ENCODE measurements at places on chromosomes 3 and 15.

- no peak for DNase-seq
Observed at GRCh38 chr15:86772369-86773059, 692.8 kb downstream of the AGBL1 start.

DNA sequence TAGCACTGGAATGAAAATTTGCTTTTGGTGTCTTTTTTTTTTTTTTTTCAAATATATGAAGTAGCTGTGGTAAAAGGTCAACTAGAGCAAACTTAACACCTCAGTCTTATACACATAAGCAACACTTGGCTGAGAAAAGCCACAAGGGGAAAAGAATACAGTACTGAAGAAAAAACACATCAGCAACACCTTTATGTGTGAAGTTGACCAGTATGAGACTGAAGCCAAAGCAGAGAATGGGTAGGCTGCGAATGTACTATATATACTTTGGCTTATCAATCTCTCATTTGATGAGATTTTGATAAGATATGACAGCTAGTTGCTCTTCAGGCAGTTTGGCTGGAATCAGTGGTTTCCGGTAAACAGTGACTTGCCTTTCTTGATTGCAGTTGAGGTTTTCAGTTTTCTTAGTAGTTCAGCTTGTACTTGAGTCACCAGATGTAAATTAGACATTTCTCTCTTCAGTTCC lies 22.0 kb upstream of the ZCWPW2 start:
- no peak for DNase-seq

DNA sequence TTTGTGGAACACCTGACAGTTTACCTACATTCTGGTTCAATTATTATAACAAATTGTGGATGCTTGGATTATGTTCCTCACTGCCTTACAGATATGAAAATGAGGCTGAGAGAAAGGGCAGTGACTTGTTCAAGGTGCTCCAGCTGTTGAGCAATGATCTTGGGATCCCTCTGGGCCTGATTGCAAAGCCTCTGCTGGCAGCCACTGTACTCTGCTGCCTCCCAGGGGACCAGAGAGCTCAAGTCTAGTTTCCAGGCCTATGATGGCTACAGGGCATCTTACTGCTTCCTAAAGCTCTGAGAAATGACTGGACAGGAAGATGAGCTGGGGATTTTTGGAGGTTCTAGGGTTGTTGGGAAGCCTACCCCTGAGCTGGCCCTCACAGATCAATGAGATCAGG lies 2.3 kb upstream of the SHC4 start:
- no peak for DNase-seq

DNA sequence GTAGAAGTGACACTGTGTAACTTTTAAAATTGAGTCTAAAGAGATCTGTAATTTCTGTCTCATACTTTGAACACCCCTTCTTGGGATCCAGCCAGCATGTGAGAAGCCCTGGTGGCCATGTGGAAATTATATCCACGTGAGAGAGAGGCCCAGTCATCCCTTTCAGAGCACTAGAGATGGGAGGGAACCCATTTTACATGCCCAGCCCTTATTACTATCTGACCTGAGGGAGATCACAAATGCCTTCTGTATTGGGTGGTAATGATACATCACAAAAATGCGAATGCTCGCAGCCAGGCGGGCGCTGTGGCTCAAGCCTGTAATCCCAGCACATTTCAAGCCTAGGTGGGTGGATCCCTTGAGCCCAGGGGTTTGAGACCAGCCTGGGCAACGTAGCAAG lies 27.3 kb upstream of the TRAK1 start:
- DNase-seq = peak; percentile 90

GRCh38 chr3:73622091-73622805 lies 2.5 kb downstream of the PDZRN3 start:
- no peak for DNase-seq

- DNase-seq = no peak
Observed at GRCh38 chr3:105626739-105627138, 242.1 kb downstream of the CBLB start.

GRCh38 chr15:32838820-32839219 lies 121.0 kb downstream of the GREM1 start:
- no peak for DNase-seq

DNA sequence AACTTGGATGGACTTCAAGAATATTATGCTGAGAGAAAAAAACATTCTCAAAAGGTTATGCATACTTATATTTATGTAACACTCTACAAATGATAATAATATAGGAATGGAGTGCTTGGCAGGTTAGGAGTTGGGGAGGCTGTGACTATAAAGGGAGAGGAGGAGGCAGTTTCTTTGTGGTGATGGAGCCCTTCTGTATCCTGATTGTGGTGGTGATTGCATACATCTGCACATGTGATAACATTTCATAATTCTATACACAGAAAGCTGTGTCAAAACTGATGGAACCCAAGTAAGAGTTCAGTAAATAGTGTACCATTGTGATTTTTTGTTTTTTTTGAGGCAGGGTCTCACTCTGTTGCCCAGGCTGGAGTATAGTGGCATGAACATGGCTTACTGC lies 31.7 kb upstream of the FAM3D start:
- DNase-seq = no peak

- no peak for DNase-seq
Observed at GRCh38 chr15:64979252-64979710, 10.4 kb downstream of the SPG21 start.

GRCh38 chr3:124685067-124685466 lies 45.2 kb upstream of the UMPS start:
- DNase-seq = no peak

DNA sequence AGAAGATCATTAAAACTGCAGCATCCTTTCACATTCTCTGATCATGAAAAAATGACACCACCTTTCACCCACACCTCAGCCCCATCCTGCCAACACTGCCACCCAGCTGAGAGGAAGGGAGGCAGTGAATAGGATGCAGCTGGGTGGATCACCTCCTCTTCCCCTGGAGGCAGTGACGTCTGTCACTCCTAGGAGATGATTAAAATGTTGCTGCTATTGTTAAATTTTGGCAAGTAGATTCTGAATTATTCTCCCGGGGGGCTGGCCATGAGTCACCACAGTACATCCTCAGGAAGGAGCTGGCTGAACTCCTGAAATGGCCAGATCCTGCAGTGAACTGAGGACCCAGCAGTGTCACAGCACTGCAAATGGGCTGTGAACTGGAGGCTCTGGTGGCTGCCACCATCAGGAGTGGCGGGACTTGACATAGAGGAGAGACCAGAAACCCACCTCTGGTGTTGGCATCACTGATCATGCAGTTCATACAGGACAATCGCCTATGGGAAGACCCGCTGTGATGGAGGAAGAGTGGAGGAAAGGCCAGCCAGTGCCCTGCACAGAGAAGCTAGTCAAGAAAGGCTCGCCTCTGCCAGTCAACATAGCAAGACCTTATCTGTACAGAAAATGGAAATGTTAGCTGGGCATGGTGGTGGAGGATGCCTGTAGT lies 199.1 kb downstream of the FAM43A start:
- DNase-seq = no peak

DNA sequence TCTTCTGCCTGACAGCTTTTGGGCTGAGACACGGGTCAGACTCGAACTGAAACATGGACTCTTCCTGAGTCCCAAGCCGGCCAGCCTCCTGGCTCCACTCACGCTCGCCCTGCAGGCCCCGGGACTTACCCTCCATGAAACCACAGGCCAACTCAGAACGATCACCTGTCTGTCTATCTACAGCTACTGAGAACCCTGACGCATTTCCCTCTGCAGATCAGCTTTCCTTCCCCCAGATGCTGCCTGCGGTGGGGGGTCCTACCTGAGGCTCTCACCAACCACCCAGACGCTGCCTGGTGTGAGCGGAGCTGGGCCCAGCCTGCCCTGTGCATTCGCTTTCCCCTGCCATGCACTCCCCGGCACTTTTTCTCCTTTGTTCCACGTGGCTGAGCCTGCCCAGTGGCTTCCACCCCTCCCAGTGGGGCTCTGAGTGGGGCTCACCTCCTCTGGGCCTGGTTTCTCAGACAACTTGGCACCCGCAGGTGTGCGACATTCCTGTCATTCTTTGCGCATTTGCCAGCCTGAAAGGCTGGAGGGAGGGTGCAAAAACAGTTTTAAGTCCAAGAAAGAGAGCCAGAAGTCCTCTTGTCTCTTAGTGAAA lies 60.2 kb downstream of the PLXNA1 start:
- no peak for DNase-seq

DNA sequence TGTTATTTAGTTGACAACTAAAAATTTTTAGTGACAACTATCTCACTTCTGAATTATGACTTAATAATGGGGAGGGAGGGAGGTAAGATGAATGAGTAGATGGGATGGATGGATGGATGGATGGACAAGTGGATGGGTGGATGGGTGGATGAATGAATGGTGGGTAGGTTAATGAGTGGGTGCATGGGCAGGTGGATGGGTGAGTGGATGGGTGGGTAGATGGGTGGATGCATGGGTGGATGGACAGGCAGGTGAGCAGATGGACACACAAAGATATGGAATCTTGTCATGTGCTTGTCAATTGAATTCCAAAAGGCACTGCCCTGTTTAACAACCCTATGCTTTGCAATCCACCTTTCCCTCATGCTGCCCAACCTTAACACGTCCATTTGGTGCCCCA lies 41.5 kb downstream of the KLHL25 start:
- no peak for DNase-seq

DNA sequence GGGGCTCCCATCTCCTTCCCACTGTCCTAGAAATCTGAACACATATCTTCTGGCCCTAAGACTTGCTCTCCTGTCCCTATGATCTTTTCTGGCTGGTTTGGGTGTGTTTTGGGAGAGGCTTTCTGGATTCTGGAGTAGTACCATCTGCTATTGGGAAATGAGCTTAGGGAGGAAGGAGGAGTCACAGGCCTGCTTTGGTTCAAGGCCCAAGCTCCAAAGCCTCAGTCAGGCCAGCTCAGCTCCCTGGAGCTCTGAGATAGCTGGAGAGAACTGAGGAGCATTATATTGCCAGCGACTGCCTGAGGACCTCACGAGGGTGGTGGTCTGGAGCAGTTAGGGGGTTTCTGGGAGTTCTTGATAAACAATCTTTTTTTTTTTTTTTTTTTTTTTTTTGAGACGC lies 18.7 kb downstream of the RASGRF1 start:
- no peak for DNase-seq

DNA sequence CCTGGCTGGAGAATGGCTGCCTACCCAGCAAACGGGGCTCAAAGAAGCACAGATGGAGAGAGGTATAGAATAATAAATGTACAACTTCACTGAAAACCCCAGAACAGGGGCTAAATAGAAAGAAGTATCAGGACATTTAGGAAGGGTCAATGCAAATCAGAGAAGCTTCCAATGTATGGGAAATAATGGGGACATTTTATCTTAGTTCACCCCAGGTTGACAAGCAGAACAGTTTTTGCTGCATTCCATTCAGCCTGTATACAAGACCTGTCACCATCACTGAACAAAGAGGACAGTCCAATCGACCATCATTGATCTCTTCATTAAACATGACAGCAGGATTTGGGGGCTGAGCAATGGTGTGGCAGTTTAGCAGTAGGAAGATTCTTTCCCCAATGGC lies 68.1 kb downstream of the MYH15 start:
- DNase-seq = no peak

DNA sequence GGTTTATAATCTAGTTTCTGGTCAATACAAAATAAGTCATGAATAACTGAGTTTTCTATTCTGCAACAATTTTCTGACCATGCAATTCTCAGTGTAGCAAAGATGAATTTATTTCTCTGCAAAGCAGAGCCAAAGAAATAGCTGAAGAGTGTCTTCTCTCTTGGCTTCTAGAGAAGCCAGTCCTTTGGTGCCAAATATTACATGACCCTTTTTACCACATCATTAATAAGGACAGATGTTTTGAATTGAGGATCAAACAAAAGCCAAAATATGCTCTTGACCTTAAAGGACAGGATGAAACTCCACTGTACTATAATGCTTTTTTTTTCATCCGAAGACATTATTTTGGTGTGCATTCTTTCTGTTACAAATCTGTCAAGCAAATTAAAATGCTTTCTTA lies 40.2 kb upstream of the OSTN start:
- DNase-seq = no peak

DNA sequence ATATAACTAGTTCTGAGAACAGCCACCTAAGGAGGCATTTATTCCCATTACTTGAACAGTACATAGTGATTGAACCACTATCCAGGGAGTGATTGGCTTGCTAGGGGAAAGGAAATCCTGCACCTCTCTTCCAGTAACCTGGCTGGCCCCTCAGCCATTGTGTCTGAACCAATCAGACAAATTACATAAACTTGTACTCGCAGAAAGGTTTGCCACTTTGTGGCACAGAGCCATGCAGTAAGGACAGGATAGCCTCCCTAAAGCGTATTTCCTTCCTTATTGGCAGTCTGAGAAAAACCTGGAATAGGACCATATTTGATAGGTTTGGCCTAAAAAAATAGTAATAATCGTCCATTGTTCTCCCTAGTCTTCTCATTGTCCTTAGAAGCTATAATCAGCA lies 19.0 kb downstream of the CMSS1 start:
- no peak for DNase-seq

DNA sequence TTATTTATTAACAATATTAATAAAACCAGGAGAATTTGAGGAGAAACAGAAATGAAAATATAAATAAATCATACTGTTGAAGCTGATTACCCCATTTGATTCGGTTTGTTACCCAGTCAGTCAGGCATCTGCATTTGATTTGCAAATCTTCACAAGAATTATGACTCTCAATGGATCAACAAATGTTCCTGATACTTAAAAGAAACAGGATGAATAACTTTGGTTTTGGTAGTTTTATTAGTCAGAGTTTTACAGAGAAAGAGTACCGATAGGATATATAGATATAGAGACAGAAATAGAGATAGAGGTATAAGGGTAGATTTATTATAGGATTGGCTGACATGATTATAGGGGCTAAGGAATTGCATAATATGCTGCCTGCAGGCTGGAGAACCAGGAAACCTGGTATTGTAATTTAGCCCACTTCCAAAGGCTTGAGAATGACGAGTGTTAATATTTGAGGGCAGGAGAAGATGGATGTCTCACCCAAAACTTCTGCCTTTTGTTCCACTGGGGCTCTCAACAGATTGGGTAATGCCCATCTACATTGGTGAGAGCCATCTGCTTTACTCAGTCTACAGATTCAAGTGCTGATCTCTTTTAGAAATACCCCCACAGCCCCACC lies 241.6 kb upstream of the COL8A1 start:
- no peak for DNase-seq

DNA sequence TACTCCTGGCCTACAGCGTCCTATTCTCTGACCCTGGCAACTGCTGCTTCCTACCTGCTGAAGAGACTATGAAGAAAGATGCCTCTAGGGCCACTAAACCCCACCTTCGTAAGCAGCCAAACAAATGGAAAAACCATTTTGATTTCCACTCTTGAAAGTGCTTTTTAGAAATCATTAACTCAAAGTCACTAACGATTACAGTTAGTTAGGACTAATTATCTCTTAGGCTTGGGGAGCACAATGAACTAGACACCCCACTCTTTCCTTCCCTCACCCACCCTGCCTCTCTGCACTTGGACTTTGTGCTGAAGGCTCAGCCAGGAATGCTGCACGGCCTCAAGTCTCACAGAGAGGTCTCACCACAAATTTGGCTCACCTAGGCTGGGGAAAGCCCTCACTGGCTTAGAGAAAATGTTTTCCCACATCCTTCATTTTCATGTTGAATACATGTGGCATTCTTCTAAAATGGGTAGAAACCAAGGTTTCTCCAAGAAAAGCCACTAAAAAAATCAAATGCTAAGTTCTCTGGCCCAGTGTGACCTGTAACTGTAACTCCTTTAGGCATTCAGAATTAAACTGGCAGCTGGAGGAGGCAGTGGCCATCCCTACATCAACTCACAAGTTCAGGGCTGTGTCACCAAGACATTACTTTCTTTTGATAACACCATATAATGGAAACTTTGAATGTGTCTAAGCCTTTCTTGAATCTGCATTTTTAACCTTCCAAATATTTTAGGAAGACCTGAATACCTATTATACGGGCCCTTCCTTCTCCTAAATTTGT lies 47.1 kb downstream of the NPTN start:
- DNase-seq = no peak
